ENCODE measurements at places on chromosomes 13 and 19. TPM values are rescaled to one million over a fixed set of nuclear protein-coding genes. Genes with fewer than 3 reads are reported as not detected.
A peak's percentile ranks its signal among the peaks of the same experiment; 100 is the strongest.

DNA sequence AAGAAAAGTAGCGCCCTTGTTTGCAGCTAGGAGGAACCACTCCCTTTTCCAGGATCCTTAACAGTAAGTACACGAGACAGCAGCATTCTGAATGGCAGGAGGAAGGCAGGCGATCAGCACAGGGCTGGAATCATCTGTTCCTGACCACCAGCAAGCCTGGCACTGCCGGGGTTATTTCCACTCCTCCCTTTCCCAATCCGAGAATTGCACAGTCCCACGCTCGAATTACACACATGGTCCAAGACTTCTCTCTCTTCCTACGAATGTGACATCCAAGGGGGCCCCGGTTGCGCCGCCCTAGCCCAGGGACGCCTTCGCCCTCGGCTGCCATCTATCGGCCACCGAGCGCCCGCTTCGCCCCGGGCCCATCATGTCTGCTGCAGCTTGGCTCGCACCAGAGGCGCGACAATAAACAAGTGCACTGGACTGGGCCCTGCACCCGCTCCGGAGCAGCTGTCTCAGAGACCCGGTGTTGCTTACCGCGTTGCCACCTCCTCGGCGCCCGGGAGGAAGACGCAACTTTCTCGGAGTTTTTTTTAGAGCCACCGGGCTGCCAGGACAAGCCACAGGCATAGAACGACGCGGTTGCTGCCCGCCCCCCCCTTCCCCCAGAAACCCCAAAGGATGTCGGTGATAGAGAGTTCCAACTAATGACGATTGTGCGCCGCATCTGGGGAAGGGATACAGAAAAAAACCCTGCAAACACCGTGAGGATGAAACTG lies at the start of gene SLITRK5:
Gene SLITRK5, plus strand, starts transcription at position 341 of the 722 bp plus-strand sequence. CDS start 4,018 bp downstream, outside the sequence.
- peak; percentile 62 for DNase-seq

DNA sequence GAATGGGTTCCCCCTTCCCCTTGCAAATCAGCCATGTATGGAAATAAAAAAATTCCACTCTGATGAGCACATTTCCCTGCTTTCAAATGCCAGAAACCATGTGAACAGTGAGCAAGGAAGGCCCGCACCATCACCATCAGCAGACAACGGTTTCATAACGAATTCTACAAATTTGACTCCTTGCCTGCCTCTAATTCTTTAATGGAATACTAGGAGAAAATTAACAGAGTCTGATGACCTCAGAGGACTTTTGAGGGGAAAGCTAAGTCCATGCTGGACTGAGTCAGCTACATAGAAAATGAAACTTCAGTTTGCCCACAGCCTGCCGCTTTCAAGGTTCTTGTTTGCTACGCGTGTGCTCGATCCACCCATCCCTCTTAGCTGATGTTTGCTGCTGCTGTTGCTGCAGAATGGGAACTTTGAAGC lies 46.7 kb upstream of the KL start:
- no peak for DNase-seq

DNA sequence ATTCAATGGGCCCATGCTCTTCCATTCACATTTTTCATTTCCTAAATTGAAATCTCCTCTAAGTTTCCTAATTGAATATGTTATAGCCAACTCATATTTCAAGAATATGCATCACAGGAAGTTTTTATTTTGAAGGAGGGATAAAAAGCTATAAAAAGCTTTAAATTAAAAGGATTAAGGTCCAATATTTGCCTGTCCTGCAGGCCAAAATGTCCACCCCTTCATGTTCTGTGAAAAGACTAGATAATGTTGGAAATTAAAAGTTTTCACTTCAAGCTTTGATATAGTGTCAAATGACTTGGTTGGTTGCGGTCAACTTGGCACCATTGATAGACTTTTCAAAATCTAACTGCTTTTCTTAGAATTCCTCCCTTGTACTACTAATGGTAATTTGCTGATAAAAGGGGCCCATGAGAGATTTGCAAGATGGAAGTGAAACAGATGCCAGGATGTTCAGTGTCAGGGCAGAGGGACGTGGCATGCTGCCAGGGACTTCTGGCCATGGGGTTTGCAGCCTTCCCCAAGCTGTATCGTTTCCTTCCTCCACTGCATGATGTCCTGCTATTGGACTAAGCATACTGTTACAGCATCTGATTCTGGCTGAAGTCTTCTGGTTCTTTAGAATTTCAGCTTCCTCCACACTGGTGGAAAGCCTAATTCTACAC lies 547.3 kb upstream of the MIR17HG start:
- DNase-seq: peak; percentile 49

- DNase-seq: no peak
Observed at GRCh38 chr13:81610644-81611043, 1269.7 kb upstream of the SPRY2 start.

GRCh38 chr19:46471811-46472543 lies 614 bp upstream of the PNMA8A start:
- DNase-seq: no peak

DNA sequence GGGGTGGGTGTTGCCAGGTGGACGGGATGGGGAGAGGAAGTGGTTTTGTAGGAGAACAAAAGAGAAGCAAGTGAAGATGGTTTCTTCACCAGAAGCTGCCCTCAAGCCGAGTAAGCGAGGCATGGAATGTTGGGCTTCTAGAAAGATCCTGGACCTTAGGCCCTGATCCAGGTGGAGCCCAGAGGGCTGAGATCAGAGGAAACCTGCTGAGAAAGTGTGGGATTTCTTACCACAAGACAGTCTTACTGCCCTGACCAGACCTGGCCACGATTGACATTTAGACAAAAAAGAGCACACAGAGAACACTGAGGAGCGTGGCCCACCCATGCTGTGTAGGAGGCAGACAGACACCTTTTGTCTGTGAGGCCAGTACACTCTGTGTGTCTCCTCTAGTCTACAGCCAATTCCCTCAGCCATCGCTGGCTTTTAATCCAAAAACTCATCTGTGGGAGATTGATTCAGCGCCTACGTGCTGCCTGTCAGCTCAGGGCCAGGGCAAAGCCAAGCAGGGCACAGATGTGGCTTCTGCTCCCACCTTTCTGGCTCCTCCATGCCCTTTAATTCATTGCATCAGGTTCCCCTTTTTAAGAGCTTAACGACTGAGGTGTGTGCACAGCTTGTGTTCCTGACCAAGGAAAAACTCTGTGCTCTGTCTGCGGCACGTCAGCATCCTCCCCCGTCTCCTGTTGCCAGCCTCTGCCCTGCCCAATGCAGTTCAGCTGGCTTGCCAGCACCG lies 123.3 kb downstream of the AKAP11 start:
- DNase-seq: no peak

GRCh38 chr19:18975869-18976268 lies 34.9 kb upstream of the HOMER3 start:
- DNase-seq: no peak

- DNase-seq: no peak
Observed at GRCh38 chr13:98994896-98995295, 17.0 kb upstream of the DOCK9 start.

DNA sequence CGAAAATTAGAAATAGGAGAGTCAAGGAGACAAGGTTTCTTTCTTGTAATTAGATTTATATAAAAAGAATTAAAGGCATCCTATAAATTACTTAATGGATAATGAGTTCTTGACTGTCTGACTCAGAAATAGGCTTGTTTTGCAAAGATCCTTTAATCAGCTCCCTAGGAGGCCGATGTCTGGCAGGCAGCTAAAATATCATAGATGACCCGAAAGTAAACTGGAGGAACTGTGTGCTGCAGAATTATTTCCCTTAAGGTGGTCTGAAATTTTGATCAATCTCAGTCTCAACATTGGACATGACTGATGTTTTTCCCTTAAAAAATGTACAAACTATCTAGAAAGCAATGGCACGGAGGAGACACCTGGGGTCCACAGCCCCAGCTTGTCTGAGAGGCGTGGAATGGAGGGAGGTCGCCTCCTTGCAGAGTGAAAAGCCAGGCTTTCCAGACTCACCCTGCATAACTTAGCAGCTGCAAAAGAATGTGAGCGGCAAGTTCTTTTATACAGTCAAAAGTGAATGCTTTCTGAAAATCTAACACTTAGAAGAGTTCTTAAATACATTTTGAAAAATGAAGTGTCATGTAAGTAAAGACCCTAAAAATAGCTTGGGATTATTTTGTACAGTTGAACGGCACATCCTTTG lies 44.8 kb downstream of the MBNL2 start:
- no peak for DNase-seq

DNA sequence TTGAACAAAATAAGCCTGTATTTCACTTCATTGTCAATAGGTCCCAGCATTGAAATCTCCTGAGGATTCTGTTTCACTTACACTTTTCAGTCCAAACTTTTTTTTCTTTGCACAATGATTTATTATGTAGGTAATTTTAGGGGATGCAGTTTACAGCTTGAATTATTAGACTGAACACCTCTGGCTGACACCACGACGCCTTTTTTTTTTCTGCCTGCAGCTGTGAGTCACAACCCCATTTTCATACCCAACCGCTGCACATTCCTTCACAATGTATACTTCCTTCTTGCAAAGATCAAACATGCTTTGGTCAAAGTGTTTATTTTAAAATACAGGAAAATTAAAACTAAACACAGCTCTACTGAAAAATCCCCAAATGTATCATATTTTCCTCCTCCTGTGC lies 11.4 kb downstream of the ZIC2 start:
- DNase-seq: no peak

GRCh38 chr13:49502954-49503353 lies 7.2 kb downstream of the PHF11 start:
- no peak for DNase-seq

- DNase-seq: no peak
Observed at GRCh38 chr13:40585911-40586471, 80.5 kb downstream of the FOXO1 start.

- no peak for DNase-seq
Observed at GRCh38 chr13:91097269-91097668, 250.2 kb upstream of the MIR17HG start.

ZNF160 gene
- 65.7 TPM for total RNA-seq

FFAR2 gene
- total RNA-seq: not detected

FCAR gene
- total RNA-seq: not detected

QPCTL gene
- total RNA-seq: 12.1 TPM

IL27RA gene
- total RNA-seq: 2.4 TPM

ZNF471 gene
- 11.4 TPM for total RNA-seq

STOML3 gene
- not detected for total RNA-seq

All from tibial nerve (tissue), 4 donors.